ENCODE measurements at places on chromosomes 4 and X. TPM values are rescaled to one million over a fixed set of nuclear protein-coding genes. Genes with fewer than 3 reads are reported as not detected.
A peak's percentile ranks its signal among the peaks of the same experiment; 100 is the strongest.

GRCh38 chr4:71711044-71711984 lies 72.6 kb downstream of the GC start:
- no peak for DNase-seq

DNA sequence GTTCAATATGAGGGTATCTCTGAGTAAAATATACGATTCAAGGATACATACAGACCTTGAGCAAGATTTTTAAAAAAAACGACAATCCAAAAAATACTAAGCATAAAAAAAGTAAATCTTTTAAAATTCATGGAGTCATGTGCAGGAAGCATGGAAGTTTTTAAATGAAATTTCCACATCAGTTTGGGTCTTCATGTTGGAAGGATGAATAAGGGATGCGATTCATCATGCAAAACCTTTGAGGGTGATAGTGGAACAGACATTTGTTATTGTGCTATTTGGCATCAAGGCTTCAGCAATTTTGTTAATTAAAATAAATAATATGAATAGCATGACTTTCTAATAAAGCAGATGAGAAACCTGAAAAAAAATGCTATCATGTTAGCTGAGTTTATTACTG lies 815.0 kb upstream of the PCDH10 start:
- no peak for DNase-seq

DNA sequence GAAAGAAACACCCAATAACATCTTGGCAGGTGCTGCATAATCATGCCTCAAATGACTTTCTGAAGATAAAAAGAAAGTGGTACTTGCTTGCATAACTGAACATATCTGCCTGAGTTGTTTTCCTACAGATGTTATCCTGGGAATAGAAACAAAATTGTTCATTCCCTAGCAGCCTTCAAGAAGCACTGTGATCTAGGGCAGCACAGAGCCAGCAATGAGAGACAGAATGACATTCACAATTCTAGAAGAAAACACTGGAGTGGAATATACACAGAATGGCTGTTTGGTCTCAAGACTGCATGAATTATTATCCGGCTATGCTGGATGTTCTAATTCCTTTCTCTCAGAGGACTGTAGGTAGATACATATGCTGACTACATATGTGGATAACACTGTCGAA lies 790.9 kb downstream of the PDHA2 start:
- DNase-seq, result no peak

DNA sequence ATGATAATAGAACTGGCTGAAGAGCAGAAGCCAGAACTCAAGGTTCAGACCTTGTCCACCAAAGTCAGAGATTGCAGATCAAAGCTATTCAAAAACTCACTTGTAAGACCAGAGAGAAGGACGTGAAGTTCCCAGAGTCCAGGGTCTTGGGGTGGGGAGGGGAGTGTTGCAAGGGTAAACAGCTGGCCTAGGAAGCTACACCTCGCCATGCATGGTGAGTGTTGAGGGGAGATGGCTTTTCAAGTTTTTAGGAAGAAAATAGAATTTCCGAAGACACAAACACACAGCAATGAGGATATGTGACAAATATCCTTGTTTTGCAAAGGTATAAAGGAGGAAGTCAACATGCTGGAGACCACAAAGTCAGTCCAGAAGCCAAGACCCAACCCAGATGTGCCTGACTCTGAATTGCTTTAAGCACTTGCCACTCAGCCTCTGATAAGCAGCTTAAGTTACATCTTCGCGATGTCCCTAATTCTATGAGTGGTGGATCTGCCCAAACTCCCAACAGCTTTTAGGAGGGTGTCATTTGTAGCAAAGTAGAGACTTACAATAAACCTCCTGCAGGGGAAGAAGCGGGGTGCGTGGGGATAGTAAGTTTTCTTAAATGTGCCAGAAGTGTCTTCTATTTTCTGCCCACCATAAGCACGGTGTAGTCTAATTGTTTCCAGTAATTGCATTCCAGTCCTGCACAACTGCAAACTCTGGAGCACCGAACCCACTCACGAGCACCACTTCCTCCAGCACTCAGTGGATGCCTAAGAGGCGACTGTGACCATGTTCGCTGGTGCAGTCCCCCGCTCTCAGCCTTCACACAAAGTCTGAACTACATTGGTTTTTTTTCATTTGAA lies 26.5 kb downstream of the HAND2 start:
- DNase-seq, result no peak

- no peak for DNase-seq
Measured at GRCh38 chr4:17093481-17093880, 195.0 kb upstream of the LDB2 start.

DNA sequence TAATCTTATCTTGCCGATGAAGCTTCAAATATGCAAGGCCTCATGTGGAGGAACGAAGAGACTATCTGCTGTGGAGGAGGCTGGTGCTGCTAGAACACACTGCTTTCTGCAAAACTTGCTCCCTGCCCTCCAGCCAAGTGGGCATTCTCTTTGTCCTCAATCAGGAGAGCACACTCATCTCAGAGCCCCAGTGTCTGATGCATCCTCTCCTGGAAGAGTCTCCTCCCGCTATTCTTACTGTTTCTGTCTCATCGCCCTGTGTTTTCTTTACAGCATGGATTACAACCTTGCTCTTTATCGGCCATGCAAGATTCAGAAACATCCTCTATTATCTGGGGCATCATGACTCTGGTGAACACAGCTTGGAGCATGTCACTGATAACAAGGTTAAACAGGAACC lies 68.2 kb upstream of the MTNR1A start:
- DNase-seq, result no peak

GRCh38 chr4:60913671-60914070 lies 286.5 kb upstream of the ADGRL3 start:
- no peak for DNase-seq

Gene XKRX
- 0.96 TPM for total RNA-seq

GRCh38 chr4:74471264-74471663 lies 26.3 kb downstream of the AREG start:
- no peak for DNase-seq

- peak; percentile 51 for DNase-seq
Measured at GRCh38 chrX:65528705-65529340, 5.8 kb downstream of the LAS1L start.
